ENCODE measurements at places on chromosomes 4 and X.
A peak's percentile ranks its signal among the peaks of the same experiment; 100 is the strongest.

GRCh38 chr4:121791481-121791880 lies 9.6 kb upstream of the EXOSC9 start:
- DNase-seq: no peak

DNA sequence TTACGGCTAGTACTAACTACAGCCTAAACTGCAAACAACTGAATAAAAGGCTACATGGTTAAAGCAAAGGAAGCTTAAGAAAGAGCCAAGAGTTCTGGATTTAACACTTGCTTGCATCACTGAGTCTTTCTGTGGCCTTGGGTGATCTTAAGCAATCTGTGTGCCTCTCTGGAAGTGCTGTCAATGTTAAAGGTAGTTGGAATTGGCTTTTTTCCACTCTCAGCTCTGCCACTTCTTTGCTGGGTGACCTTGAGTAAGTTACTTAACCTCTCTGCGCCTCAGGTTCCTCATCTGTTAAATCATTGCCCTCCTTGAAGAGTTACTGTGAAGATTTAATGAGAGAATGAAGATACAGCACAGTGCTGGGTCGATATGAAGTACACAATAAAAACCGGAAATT lies 15.7 kb downstream of the SLC2A9 start:
- DNase-seq: no peak

GRCh38 chr4:84901173-84901572 lies 65.3 kb downstream of the WDFY3 start:
- no peak for DNase-seq

- peak; percentile 45 for DNase-seq
Observed at GRCh38 chr4:76689145-76689817, 208.7 kb downstream of the SOWAHB start.

DNA sequence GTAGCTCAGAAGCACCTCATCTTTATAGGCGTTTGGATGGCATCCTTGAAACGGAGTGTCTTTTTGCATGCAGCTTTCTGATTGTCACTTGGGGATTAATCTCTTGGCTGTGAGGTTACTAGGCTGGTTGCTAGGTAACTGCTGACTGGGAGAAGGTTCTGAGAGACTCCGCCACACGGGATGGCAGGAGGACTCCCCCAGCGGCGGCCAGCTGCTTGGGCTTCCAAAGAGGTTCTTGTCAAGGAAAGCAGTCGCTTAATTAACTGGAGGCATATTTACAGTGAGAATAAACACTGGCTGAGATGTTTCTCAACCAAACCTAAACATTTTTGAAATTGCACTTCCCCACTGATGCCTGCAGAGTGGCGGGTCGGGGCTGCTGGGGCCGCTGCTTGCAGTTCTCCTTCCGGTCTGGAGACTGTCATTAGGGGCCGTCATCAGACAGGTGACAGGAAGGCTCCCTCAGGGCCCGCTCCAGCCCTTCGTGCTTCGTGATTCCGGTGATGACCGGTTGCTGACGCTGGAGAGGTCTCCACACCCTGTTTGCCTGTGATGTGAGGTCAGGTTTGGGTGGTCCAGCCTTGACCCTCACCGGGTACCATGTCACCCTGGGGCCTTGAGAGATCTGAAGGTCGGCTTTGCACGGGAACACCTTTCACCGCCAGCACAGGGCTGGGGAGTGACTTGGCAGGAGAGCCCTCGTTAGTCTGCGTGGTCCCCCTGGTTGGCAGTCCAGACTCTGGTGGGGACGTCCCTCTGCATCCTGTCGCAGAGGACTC lies 9.1 kb downstream of the NSG1 start:
- peak; percentile 17 for DNase-seq

DNA sequence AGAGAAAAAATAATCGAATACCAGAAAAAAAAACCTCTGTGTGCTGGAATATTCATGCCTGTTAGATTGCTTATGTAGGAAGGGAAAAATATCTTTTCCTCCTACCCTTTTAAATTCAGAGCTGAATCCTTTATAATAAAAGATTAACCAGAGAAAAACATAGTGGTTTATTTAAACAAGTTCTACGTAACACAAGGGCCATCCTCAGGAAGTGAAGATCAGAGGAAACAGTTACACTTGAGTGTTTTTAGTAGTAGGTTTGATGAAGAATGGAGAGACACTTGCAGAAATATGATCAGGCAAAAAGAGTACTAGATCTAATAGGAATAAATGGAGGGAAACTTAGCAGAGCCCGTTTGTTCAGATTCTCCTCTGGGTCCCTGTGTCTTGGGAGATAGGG lies 66.3 kb downstream of the TMEM156 start:
- no peak for DNase-seq

- peak; percentile 49 for DNase-seq
Observed at GRCh38 chrX:70196961-70197720, 19.9 kb downstream of the DGAT2L6 start.

DNA sequence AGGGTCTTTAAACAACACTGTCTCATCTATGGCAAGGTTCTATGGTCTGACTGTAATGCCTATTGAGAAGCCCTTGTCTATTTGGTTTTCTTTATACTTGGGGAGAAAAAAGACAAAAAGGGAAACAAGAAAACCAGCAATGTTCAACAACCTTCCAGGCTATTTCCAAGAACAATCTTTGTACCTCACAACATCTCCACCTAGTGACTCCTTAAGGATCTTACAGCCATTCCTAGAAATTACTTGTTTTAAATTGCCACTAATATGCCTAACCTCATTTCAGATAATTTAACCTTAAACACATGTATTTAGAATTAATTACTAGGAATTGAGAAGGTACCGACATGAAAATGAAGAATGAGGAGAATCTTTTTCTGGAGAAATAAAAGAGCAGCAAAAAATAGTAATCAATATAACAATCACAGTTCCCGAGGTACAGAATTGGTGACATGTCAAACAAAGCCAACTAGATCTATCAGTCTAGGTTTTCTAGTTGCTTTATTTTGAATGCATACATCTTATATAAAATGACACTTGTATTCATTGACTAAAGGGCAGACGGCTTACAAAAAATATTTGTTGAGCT lies 1.6 kb upstream of the RBM46 start:
- DNase-seq: no peak

DNA sequence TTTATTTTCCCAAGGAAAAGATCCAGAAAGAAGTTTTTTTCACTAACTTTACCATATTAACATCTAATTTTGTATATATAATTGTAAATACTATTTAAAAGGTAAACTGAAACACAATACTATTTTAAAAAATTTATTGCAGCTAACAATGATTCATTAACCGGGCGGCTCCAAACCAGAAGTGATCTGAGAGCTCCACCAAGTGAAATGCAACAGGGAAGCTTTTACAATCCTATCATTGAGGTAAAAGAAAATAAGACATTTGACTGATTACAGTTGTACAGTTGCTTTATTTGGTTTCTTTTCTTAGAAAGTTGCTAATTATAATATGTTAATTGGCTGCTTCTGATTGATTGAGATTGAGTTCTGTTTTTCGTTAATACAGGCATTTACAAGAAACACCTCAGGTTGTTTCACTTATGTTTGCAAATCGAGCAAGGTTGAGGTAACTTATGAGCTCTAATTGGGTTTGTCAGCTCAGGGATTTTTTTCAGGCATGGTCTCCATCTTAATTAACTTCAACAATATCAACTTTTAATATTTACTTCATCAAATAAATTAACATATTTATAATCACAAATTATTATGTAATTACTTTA lies 220.2 kb upstream of the UGT8 start:
- no peak for DNase-seq
